ENCODE measurements at places on chromosomes 6 and 20.

- no peak for DNase-seq
These were observed 659.4 kb downstream of the MAFB start for GRCh38 chr20:40029589-40029988.

GRCh38 chr6:28807682-28808280, 116.0 kb downstream of the TRIM27 start:
- DNase-seq, result no peak

GRCh38 chr6:37650071-37650481, 47.6 kb downstream of the MDGA1 start:
- no peak for DNase-seq

DNA sequence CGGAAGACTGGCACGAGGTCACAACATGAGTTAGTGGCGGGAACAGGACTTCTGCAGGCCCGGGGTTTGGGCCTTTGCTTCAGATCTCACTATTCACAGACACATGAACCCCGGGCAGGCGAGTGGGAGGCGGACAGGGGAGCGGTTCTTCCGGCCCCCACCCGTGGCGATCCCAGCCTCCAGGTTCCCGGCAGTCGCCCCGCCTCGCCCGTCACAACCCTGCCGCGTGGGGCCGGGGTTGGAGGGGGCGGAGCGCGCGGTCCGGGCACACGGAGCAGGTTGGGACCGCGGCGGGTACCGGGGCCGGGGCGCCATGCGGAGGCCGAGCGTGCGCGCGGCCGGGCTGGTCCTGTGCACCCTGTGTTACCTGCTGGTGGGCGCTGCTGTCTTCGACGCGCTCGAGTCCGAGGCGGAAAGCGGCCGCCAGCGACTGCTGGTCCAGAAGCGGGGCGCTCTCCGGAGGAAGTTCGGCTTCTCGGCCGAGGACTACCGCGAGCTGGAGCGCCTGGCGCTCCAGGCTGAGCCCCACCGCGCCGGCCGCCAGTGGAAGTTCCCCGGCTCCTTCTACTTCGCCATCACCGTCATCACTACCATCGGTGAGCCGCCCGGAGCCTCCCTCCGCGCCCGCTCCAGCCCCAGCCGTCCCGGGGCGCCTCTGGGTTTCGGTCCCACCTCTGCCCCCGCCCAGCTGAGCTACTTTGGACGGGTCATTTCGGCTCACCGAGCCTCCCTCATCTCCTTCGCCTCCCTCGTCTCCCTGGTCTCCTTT, at the start of gene KCNK15:
KCNK15 (plus strand) TSS at position 268 of the 769 bp plus-strand sequence; CDS start at position 314, 46 bp downstream.
- peak; percentile 6 for DNase-seq

DNA sequence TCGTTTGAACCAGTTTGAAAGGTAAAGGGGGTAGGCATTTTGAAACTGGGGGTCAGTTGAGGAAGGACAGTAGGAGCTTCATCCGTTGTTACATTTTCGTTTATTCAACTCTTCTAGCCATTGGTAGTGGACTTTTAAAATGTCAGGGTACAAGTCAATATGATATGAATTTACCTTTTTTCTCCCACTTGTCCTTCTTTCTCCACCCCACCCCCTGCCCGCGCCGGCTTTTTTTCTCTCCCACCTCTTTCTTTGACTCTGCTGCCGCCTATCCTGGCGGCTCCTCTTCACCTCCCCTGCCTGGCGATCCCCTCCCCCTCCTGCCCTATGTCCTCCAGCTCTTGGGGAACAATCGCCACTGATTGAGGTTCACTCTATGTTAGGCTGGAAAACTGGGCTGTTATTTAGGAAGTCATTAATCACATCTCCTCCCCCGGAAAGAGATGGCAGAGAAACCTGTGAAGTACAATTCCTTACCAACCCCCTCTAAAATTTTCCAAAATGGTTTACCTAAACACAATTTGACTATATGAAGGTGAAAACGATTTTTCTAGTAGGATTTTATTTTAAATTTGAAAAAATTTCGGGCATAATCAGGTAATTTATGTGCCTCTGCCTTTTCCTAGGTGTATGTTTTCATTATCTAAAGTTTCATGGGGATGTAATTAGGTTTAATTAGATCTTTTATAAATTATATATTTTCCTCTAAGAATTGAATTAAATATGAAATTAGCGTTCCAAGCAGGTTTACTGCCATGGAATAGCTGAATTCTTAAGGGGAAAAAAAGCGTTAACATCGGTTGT, 778 bp upstream of the LIN28B start:
- DNase-seq, result no peak

Data from effector memory CD8-positive, alpha-beta T cell (primary cell).